ENCODE measurements at places on chromosomes 7 and 10. TPM values are rescaled to one million over a fixed set of nuclear protein-coding genes. Genes with fewer than 3 reads are reported as not detected.

MPLKIP gene
- 38.5 TPM for total RNA-seq

CXCL12 gene
- not detected for total RNA-seq

CDHR3 gene
- total RNA-seq, result 0.44 TPM

HACD1 gene
- 1.5 TPM for total RNA-seq

TASOR2 gene
- 70.9 TPM for total RNA-seq

SDHAF3 gene
- 37.2 TPM for total RNA-seq

CYP3A7 gene
- not detected for total RNA-seq

CALML3 gene
- total RNA-seq, result not detected

FAM221A gene
- 6.5 TPM for total RNA-seq

PKD2L1 gene
- total RNA-seq, result not detected

GPR26 gene
- not detected for total RNA-seq

LIPN gene
- total RNA-seq, result not detected
